ENCODE measurements at places on chromosomes 13 and 19. TPM values are rescaled to one million over a fixed set of nuclear protein-coding genes. Genes with fewer than 3 reads are reported as not detected.

CEBPA gene
- polyA plus RNA-seq, result 6.6 TPM

EFNB2 gene
- 12.7 TPM for polyA plus RNA-seq

ZNF524 gene
- polyA plus RNA-seq, result 32.6 TPM

ZNF728 gene
- polyA plus RNA-seq, result not detected

ZNF284 gene
- 1.2 TPM for polyA plus RNA-seq

FBN3 gene
- 0.56 TPM for polyA plus RNA-seq

CEACAM16 gene
- not detected for polyA plus RNA-seq

LPAR2 gene
- 5.6 TPM for polyA plus RNA-seq

LRRC8E gene
- polyA plus RNA-seq, result 2.2 TPM

C19orf67 gene
- polyA plus RNA-seq, result not detected

C1QTNF9 gene
- not detected for polyA plus RNA-seq

CD177 gene
- 0.17 TPM for polyA plus RNA-seq

ODAD3 gene
- polyA plus RNA-seq, result 7.1 TPM

PTPRH gene
- polyA plus RNA-seq, result not detected

- no peak for DNase-seq
Observed at GRCh38 chr13:46320406-46320805, 66.6 kb downstream of the RUBCNL start.

DNA sequence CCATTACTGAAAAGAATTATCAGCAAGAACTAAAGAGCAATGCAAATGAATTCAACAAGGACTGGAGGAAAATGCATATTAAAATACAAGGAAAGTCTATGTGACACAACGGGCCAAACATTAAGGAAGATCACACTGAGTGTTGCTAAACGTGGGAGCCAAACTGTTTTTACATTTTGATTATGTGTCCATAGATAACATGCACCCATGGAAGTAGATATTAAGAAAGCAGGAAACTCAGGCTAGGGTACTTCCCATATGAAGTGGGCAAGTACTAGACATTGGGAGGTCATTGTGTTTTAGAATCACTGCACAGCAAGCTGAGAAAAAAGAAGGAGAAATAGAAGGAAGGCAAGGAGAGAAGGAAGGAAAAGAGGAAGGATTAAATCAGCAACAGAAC is 161.8 kb downstream of the KCTD12 start:
- DNase-seq, result no peak

GRCh38 chr19:17873786-17874757 is 2.3 kb downstream of the SLC5A5 start:
- DNase-seq, result peak; percentile 26

DNA sequence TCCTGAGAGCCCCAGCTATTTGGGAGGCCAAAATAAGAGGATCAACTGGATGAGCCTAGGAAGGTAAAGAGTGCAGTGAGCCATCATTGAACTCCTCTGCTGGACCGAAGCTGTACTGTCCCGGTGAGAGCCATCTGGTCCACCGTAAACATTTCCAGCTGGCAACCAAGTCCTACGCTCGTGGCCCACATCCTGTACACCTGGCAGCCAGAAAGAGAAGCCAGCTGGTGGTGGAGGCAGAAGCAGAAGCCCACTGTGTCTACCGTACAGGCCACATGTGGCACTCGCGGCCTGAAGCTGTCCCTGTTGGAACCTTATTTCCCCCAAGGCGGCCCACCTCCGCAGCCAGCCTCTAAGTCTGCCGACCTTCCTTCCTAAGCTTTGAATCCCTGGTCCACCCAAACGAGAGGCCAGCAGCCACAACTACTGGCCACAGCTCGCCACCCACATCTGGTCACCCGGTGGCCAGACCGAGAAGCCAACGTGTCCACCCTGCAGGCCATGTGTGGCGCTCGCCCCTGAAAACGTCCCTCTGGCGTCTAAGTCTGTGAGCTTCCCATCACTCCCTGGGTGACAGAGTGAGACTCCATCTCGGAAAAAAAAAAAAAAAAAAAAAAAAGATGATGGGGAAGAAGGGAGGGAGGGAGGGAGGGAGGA is 14.2 kb upstream of the ZNF91 start:
- DNase-seq, result no peak

- DNase-seq, result no peak
Observed at GRCh38 chr13:71704656-71705055, 162.3 kb downstream of the DACH1 start.

GRCh38 chr19:30968210-30968609 is 381.0 kb downstream of the TSHZ3 start:
- DNase-seq, result no peak

GRCh38 chr13:25847145-25847544 is 204.7 kb downstream of the SHISA2 start:
- no peak for DNase-seq

DNA sequence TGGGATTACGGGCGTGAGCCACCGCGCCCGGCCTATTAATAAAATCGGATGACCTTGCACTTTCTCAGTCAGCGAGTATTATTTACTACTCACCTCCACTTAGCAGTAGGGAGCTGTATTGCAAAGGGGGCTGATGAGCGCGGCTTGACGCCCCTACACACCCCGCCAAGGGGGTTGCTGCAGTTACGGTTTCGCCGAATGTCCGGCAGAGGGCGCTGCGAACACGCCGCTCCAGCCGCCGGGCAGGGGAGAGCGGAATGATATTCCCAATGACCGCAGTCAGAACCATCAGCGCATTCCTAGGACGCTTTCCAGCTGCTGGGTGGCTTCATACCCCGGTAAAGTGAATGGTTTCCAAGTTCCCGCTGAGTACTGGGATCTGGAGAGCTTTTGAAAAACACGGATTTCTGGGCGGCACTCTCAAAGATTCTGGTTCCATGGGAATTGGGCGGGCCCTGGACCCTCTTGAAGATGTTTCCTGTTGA is 30.0 kb upstream of the TPT1 start:
- DNase-seq, result peak; percentile 90

DNA sequence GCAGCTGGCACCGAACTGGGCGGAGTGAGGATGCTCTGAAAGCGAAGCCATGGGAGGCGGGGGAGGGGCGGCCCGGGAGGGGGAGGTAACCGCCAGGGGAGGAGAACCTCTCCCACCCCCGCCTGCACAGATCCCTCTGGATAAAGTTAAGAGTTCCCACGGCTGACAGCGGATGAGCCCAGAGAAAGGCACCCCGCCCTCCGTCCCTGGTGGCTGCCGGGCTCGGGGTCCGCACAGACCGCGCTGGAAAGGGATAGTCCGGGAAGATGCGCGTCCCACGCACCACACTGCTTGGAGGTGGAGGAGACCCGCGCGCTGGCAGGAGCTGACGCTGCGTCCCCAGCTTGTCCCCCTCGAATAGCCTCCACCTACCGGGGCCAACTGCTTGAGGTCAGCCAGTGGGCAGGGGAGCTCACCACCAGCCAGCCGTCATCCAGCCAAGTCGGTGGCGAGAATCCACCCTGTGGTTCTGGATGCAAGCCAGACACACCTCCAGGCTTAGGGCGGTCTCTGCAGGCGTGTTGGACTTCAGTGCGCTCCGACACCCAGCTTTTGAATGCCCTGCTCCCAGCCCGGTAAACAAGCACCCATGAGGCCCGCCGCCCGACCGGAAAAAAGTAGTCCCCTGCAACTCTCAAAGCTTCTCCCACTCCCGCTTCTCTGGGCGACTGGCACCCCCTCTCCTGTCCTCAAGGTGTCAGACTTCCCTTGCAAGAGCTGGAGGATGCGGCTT is at the start of gene TRPC4:
Gene TRPC4 (minus strand): TSS at position 17 of the 733 bp plus-strand sequence. CDS start 86,439 bp downstream, outside the sequence.
- peak; percentile 92 for DNase-seq

DNA sequence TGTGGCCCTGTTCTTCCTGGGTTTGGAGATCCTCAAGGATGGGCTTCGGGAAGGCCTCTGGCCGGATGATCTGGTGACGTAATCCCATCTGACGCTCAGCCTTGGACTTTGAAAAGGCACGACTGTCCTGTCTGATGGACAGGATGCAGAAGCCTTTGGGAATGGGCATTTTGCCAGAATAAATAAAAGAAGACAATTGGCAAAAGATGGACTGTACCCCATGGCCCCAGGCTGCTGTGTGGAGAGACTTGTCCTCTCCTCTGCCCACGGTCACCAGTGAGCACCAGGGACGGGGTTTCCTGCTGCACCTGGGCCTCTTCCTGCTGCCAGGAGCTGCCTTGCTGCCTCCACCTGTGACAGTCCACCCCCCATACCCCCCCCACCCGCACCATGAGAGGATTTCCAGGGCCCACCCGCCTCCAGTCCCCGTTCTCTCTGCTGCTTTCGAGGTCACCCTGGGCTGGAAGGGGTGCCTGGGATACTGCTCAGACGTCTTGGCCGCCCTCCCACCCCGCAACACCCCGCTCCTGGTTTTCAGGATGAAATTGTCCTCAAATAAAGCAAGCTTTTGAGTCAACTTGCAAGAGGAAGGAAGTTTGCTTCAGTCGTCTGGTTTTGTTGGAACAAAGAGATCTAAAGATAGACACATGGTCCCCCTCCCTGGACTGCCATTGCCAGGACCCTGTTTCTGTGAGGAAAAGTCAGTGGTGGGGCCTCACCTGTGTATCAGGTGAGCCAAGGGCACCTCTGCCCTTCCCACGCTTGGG is 40.9 kb downstream of the MCF2L start:
- DNase-seq, result peak; percentile 55

DNA sequence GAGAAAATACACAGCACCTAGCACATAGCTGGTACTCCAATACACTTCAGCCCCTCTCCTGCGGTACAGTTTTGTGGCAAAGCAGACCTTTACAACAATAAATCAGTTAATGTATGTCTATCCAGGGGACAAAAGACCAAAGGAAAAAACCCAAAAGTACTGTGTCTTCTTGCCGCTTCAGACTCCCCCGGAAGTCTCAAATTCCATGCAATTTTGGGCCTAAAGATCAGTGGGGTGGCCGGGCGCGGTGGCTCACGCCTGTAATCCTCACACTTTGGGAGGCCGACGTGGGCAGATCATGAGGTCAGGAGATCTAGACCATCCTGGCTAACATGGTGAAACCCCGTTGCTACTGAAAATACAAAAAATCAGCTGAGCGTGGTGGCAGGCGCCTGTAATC is 16.2 kb downstream of the CARS2 start:
- no peak for DNase-seq

DNA sequence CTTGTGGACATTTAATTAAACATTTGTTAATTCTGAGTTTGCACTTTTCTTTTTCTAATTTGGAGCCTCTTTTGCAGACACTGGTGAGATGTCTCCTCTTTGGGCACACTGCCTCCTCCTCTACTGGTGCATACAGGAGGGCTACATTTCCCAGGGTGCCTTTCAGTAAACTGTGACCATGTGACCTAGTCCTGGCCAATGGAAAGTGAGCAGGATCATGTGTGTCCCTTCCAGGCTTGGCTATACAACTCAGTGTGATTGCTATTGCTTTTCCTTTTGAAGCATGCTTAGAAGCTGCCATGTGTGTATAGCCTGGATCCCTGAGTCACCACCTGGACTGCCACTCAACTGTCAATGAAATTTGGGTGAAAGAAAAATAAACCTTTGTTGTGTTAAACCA is 4.5 kb downstream of the IZUMO2 start:
- no peak for DNase-seq

DNA sequence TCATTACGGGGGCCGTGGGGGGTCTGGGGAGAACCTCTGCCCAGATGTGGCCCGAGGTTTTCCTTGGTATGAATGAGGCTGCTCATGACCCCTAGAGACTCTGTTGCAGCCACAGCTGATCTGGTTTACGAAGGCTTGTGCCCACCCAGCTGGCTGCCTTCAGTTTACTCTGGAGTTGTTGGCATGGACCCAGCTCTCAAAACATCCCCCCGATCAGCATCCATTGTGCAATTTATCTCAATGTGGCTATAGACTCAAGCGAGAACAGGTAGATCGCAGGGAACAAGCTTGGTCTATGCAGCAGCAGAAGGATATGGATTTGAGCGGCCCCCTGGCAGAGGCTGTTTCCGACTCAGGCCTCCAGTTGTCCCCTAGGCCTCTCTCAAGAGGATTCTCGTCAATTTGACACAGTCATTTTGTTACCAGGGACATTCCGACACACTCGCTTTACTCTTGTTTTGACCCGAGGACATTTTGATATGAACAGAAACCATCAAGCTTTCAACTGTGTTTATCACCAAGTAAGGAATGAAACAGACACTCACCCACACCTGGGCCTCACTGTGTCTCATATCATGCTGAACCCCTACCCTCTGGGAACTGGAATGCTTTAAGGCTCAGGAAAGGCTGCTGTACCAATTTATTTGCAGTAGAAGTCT is 161.5 kb downstream of the KATNAL1 start:
- DNase-seq, result no peak

DNA sequence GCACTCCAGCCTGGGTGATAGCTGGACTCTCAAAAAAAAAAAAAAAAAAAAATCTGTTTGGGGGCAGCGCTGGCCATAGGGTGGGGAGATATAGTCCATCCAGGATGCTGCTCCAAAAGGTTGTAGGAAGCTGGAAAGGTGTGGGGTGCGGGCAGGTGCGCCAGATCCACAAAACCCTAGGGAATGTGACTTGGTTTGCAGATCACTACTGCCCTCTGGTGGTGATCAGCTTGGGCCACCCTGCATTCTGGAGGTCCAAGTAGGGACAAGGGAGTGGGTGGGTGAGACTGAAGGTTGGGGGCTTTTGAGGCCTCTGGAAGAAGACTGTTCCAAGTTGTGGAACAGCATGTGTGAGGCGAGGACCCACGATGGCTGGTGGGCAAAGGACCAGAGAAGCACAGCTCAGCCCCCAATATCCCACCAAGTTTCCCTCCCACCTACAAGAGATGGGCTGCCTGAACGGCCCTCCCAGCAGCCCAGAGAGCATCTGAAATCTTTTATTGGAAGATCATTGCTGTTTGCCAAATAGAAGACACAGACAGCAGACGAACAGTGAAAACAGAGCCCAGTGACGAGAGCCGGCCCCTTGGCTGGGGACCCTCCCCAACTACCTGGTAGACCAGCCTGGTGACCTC is 10.4 kb upstream of the TYK2 start:
- peak; percentile 78 for DNase-seq

- peak; percentile 53 for DNase-seq
Observed at GRCh38 chr19:48443256-48443655, 2.5 kb upstream of the GRWD1 start.

DNA sequence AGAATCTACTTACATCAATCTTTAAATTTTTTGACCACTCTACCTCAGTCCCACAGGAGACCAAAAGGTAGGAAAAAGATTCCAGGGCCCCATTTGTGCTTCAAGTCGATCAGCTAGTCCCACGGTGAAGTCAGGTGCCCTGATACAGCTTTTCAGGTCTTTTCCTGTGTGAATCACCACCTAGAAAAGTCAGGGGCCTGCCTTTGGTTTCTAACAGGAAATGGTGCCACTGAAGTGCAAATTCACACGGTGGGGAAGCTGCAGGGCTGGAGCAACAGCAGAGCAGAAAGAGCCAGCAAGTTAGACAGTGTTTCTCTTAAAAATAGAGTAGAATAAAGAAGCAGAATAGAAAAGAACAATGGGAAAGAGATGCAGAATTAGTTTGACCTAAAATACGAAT is 107.5 kb downstream of the KLF12 start:
- no peak for DNase-seq

DNA sequence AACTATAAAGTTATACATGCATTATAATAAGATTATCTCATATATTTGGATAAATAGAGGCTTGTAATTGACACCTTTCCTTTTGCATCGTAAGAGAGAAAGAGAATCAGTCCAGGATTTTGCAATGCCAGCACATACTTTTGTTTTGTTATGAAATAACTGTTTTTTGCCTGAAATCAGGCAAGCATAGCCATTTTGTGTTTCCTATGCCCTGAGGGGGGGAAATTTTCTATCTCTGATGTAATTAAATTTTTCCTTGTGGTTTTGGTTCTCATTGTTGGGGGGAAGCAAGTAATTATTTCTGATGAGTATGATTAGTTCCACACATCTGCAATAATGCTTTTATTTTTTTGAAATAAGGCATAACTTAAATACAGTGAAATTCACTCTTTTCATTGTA is 229.4 kb downstream of the NDFIP2 start:
- no peak for DNase-seq

- DNase-seq, result no peak
Observed at GRCh38 chr19:30640252-30640965, 268.2 kb downstream of the ZNF536 start.

Measured in kidney (tissue), 22 donors.